ENCODE measurements at places on chromosomes 16 and 17.

DNA sequence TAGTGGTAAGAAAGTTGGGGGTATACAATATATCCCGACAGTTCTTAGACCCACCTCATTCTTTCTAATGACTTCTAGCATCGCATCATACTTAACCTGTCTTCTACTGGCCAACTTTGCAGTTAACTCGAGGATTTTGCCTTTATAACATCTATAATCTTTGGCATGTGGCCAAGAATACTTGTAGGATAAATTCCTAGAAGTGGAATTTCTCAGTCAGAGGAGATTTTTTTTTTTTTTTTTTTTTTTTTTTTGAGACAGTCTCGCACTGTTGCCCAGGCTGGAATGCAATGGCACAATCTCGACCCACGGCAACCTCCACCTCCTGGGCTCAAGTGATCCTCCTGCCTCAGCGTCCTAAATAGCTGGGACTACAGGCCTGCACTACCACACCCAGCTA lies 253.5 kb downstream of the MRTFB start:
- no peak for DNase-seq

DNA sequence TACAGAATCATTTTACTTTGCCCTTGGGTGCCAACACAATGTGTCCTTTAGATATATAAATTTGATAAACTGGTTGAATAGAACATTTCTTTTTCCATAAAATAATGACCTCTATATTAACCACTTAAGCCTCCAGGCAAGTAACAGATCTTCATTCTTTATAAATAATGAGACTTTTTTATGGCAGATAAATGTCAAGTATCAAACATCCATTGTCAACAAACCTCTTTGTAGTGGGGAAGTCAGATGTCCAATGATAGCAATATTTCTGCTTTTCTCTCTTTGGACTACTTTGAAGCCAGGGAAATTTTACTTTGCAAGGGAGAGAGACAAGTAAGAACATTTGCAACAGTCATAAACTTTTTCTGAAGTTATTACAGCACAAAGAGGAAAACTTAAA lies 841.2 kb downstream of the CDH8 start:
- no peak for DNase-seq

DNA sequence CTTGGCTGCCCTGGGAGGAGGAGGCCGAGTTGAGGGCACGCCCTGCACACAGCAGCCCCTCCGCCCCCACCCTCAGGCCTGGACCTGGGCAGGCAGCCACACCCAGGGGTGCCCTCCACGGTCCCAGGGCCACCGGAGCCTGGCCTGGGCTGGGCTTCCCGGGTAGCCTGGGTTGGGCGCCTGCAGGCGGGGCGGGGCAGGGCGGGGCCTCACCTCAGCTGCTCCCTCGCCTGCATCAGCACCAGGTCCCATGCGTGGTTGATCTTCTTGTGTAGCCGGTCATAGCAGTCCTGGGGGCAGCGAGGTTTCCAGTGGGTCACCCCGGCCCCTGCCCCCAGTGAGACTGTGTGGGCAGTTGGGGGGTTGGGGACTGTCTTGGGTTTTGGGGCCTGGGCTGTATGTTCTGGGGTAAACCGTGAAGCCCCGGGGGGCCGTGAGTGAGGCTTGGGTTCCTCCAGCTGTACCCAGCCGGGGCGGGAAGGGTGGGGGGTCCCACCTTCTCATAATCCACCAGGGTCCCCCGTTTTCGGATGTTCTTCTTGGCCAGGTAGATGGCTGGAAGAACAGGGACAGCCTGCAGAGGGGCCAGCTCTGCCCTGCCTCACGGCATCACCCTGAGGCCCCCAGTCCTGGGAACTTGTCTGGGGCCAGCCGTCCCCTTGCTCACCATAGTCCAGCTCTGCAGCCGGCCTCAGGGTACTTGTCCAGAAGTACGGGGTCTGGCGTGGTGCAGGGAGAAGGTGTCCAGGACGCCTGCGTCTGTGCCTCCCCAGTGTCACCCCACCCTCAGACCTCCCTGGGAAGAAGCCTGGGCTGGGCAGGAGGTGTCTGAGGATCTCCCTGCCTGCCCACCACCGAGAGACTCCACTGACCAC lies 2.0 kb downstream of the RGS11 start:
- no peak for DNase-seq

GRCh38 chr17:75367312-75367711 lies 38.2 kb downstream of the GRB2 start:
- peak; percentile 54 for DNase-seq

DNA sequence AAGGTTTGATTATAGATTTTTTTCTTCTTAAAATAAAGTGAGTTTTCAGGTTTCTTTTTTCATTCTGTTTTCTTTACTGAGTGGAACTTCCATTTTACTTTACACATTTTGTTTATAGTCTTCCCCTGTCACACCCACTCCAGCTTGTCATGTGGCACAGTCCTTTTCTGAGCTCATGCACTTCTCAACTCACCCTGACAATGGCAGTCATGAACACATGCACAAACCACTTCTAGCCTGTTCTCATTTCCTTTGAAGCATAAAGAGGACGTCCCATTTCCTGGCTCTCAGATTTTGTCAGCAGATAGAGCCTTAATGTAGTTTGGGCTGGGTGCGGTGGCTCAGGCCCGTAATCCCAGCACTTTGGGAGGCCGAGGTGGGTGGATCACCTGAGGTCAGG lies 168.0 kb downstream of the AHSP start:
- DNase-seq = peak; percentile 75

GRCh38 chr16:30429418-30429677 lies 482 bp downstream of the DCTPP1 start:
- DNase-seq = no peak

DNA sequence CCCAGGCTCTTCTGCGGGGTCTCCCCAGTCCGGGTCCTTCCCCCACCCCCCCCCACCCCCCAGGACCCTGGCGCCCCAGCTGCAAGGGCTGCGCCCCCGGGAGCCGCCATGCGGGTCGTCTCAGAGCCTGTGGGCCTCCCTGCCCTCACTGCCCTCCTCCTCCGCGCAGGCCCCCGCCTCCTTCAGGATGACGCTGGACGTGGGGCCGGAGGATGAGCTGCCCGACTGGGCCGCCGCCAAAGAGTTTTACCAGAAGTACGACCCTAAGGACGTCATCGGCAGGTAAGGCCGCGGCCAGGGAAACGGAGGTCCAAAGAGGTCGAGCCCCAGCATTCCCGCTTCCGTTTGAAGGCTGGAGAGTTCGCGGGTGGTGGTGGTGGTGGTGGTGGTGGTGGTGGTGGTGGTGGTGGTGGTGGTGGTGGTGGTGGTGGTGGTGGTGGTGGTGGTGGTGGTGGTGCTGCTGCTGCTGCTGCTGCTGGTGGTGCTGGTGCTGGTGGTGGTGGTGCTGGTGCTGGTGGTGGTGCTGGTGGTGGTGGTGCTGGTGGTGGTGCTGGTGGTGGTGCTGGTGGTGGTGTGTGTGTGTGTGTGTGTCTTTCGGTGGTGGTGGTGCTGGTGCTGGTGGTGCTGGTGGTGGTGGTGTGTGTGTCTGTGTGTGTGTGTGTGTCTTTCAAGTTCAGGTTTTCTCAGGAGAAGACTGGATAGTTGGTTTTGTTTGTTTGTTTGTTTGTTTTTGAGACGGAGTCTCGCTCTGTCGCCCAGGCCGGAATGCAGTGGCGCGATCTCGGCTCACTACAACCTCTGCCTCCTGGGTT lies 615 bp downstream of the PHKG2 start:
- no peak for DNase-seq

DNA sequence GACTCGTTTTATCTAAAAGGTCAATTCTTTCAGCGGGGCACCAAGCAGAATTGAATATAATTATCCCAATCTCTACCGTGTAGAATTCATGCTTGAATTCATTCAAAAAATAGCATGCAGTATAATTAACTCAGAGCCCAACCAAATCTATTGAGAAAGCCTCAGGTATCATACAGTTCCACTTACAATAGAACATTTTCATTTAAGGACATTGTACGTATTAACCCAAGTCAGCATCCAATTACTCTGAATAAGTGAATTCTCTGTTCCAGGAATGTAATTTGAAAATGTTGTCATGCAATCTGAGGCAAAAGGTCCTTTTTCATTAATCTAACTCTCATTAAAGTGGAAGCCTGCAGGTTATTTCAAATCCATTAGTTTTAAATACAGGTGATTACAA lies 78.5 kb downstream of the SALL1 start:
- DNase-seq = no peak

GRCh38 chr16:12255473-12255872 lies 278.9 kb downstream of the SNX29 start:
- no peak for DNase-seq

- DNase-seq = peak; percentile 33
These were observed 1.0 kb downstream of the LYRM1 start for GRCh38 chr16:20901436-20902112.

GRCh38 chr17:37359682-37360188 lies 16.1 kb upstream of the C17orf78 start:
- DNase-seq = no peak

DNA sequence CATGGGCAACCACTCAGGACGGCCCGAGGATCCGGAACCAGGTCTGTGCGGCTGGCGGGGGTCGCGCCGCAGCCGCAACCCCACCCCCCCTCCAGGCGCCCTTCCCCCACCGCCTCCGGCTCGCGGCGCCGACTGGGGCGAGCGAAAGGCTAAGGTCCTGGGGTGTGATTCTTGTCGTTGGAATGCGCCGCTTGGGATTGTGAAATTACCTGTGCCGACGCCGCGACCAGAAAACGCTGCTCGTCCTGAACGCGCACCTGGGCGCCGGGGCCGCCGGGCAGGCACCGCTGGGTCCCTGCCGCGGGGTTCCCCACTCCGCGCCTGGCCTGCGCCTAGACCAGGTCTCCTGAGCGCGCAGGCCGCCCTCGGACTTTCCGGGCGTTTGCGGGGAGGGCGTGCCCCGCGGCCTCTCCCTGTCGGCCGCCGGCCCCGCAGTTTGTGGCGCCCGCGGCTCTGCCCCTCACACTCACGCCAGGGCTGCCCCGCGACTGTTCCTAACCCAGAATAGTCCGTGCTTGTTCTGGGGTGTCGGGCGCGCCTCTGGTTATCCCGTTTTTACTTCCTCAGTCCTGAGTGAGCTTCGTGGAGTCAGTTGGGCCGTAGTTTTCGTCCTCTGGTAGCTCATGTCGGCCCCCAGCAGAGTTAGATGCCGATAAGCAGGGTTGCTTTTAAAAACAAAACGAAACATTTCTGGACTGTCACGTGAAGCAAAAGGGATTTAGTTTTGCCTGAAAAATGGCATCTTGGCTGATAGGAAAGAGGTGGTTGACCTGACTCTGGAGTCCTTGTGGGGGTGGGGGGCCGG lies 147.2 kb downstream of the SPECC1 start:
- DNase-seq = peak; percentile 29

- DNase-seq = no peak
These were observed 5.1 kb downstream of the RHBDF1 start for GRCh38 chr16:67183-67791.

GRCh38 chr16:1007284-1007850 lies 25.8 kb downstream of the SOX8 start:
- no peak for DNase-seq

GRCh38 chr16:19147126-19147525 lies 20.9 kb upstream of the SYT17 start:
- no peak for DNase-seq

- DNase-seq = no peak
These were observed 4.0 kb downstream of the PRSS53 start for GRCh38 chr16:31084584-31085302.

DNA sequence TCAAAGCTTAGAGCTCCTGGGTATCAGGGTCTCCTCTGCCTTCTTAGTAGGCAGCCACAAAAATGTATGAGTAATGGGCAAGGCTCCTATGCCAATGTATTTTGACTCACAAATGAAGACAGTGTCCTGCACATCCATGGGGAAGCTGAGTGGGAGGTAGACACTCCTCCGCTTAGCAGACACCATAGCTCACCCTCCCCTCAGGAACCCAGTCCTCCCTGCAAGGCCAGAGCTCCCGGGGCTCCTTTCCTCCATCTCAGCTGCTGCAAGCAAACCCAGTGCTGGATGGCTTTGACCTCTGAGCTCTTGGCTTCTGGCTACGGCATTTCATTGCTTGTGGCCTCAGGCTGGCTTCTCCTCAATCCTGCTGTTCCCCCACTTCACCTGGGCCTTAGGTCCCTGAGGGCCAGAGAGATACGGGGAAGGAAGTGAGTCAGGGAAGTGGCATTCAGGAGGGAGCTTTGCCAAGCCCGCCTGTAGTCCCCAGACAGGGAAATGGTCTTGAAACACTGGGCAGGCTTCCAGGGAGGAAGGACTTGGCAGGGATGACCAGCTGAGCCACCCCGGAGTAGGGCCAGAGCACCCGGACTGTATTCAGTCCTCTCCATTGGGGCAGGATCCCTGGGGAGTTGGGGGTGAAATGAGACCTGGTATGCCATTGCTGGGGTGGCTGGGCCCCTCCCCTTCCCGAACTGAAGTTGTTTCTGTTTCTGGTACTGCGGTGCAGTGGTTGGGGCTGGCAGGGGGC lies 4.5 kb downstream of the ABCC3 start:
- DNase-seq = no peak

DNA sequence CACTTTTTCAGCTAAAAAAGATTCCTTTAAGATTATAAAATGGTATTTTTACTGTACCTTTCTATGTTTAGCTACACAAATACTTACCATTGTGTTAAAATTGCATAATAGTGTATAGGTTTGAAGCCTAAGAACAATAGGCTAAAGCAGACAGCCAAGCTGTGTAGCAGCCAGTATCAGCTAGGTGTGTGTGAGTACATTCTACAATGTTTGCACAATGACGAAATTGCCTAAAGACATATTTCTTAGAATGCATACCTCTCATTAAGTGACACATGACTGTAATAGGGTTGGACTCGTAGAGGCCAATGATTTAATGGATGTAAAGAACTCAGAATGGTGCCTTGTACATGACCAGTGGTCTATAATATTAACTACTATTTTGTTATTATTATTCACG lies 1.9 kb upstream of the MT1B start:
- DNase-seq = no peak

GRCh38 chr16:8565498-8565897 lies 24.8 kb downstream of the TMEM114 start:
- DNase-seq = peak; percentile 7

GRCh38 chr16:19071811-19072777 lies 4.7 kb downstream of the COQ7 start:
- DNase-seq = peak; percentile 74

DNA sequence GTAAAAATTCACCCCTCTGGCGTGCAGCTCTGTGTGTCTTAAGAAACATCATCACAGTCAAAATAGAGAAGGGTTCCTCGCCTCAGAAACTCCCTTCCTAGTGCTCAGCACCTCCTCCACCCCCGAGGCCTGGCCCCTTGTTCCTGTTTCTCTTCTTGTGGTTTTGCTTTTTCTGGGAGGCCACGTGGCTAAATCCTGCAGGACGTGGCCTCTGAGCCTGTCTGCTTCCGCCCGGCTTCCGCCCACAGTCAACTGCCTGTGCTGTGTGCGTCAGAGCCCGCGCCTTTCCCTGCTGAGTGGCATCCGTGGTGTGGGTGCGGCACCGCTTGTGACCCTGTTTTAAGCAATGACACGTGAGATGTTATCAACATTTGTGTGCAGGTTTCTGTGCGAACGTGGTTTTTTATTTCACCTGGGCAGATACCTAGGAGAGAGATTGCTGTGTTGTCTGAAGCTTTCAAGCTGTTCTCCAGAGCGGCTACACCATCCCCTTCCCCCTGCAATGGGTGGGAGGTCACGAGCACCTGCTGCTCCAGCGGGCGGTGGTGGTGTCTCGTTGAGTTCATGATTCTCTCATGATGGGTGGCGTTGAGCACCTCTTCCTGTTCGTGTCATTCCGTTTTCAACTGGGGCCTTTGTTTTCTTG lies 21.7 kb downstream of the ACSF3 start:
- peak; percentile 90 for DNase-seq

- no peak for DNase-seq
These were observed 49.1 kb upstream of the SLC25A19 start for GRCh38 chr17:75338335-75338734.

GRCh38 chr17:42171831-42172230 lies 9.1 kb downstream of the KCNH4 start:
- no peak for DNase-seq
